ENCODE measurements at places on chromosomes 16 and 17.
A peak's percentile ranks its signal among the peaks of the same experiment; 100 is the strongest.

GRCh38 chr17:29237476-29238132 lies 9.1 kb upstream of the CRYBA1 start:
- no peak overlapping the region for H3K27ac ChIP-seq
- no peaks in the 10 kb centered on the region for H3K27me3 ChIP-seq
- DNase-seq, result no peak
- H3K36me3 ChIP-seq, result no peaks in the 10 kb centered on the region
- peaks cover 14% of the 10 kb centered on the region for H3K4me1 ChIP-seq

DNA sequence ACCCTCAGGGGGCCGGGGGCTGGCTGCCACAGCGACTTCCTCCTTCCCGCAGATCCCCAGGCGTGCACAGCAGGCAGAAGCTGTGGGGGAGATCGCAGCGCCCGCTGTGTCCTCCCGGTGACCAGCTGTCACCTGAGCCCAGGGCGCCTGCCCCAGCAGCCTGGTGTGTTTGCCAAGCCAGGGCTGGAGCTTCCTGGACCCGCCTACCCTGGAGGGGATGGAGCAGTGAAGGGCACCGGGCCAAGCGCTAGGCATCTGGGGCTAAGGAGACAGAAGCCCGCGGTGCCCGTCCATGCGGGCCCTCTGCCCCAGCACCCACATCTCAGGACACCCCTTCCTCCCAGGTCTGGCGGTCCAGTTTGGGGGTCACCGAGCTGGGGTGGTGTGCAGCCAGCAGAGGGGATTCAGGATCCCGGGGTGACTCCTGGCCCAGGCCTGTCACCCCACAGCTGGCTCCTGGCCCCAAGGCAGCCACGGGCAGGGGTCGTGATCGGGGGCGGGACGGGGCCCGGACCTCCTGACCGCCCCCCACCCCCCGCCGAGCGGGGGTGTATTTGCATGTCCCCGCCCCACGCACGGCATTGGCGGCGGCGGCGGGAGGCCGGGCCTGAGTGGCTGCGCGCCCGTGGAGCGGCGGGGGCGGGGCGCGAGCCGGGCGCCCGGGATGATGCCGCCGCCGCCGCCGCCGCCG lies at the start of gene RAB26:
RAB26 (plus strand) TSS at position 645 of the 691 bp plus-strand sequence. CDS start 159 bp downstream, outside the sequence.
- H3K4me3 ChIP-seq, result peak within 1 kb of the TSS; percentile 38
- peak; percentile 64 for DNase-seq
- no peak within 1 kb of the TSS for H3K27ac ChIP-seq
- peaks cover 22% of the 10 kb centered on the region for H3K36me3 ChIP-seq
- H3K27me3 ChIP-seq, result no peaks in the 10 kb centered on the region
- H3K4me1 ChIP-seq, result peaks cover 15% of the 10 kb centered on the region

DNA sequence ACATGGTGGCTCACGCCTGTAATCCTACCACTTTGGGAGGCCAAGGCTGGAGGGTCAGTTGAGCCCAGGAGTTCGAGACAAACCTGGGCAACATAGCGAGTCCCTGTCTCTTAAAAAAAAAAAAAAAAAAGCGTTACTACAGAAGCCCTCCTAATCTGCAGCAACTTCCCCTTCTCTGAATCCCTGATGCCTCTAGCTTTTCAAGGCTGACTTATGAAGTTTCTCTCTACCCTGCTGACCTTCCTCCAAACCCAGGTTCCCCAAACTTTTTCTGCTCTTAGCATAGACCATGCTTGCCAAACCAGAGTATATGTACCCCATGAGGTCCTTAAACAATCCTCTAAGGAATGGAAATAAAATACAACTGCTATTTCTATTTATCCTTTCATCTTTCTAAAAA lies 16.4 kb downstream of the LYRM1 start:
- peaks cover 11% of the 10 kb centered on the region for H3K4me1 ChIP-seq
- peaks cover 19% of the 10 kb centered on the region for H3K36me3 ChIP-seq
- DNase-seq, result no peak
- H3K27me3 ChIP-seq, result no peaks in the 10 kb centered on the region
- no peak overlapping the region for H3K4me3 ChIP-seq

- H3K27ac ChIP-seq, result no peak overlapping the region
- no peak for DNase-seq
- H3K27me3 ChIP-seq, result no peaks in the 10 kb centered on the region
- no peak overlapping the region for H3K4me3 ChIP-seq
- H3K4me1 ChIP-seq, result peaks cover 6% of the 10 kb centered on the region
Measured at GRCh38 chr17:82058230-82058854, 6.6 kb downstream of the GPS1 start.

GRCh38 chr17:44110823-44111633 lies 12.4 kb downstream of the HDAC5 start:
- peaks cover 13% of the 10 kb centered on the region for H3K4me1 ChIP-seq
- peak; percentile 83 for DNase-seq
- H3K36me3 ChIP-seq, result no peaks in the 10 kb centered on the region
- no peak overlapping the region for H3K27ac ChIP-seq
- no peaks in the 10 kb centered on the region for H3K27me3 ChIP-seq

DNA sequence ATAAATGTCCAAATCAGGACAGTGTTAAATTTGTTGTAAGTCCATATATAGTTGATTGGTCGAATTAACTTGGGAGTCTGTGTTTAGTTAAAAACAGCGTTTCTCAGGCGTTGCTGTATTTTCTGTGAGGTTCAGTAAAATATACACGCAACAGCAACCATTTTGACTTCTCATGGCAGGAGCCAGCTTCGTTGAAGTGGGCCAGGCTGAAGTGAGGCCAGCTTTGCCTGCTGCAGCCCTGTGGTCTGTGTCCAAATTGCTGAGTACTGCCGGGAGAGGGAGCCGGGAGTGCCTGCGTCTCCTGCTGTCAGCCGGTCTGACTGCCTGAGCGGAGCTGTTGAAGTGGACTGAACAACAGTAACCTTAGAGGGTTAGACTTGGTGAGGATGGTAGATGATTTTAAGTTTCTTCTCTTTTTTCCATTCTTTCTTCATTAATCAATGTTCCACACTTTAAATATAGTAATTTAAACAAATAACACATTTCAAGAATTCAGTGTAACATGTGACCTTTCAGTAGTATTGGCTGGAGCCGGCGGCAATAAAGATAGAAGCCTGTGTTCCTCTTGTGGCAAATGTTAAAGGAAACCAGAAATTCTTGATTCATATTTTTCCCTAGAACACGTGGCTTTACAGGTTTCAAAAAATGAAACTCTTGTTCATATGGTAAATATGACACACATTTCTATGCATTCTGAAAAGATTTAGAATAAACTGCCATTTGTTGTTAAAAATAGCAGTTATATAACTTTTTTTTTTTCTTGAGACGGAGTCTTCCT lies 37.0 kb upstream of the ZNF750 start:
- H3K27ac ChIP-seq, result peak overlapping the region; percentile 60
- peak; percentile 34 for DNase-seq
- no peak overlapping the region for H3K4me3 ChIP-seq

- no peaks in the 10 kb centered on the region for H3K27me3 ChIP-seq
- peaks cover 26% of the 10 kb centered on the region for H3K4me1 ChIP-seq
- peaks cover 11% of the 10 kb centered on the region for H3K36me3 ChIP-seq
- DNase-seq, result no peak
- no peak overlapping the region for H3K27ac ChIP-seq
Measured at GRCh38 chr17:18028952-18029540, 9.9 kb downstream of the ATPAF2 start.

All from activated CD4-positive, alpha-beta T cell treated with anti-CD3 and anti-CD28 coated beads for 36 hours (primary cell).